ENCODE measurements at places on chromosomes 16 and 17.

- peak; percentile 68 for DNase-seq
Measured at GRCh38 chr17:42193969-42194899, at the start of gene GHDC. TSS of gene GHDC (minus strand) at chr17:42194494. CDS start at chr17:42193581, 913 bp downstream.

DNA sequence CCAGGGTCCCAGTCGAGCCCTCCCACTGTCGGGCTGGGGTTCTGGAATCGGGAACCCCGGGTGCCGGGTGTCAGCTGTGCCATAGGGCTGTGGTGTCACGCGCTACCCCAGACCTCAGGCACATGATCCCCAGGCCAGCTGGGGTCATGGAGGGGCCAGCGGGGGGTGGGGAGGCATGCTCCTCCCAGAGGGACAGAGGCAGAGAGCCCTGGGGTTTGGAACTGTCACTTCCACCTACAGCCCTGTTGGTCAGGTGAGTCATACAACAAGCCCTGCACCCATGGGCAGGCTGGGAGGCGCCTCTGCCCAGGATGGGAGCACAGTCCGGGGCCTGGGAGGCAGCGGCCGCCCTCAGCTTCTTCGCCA, 63.0 kb downstream of the BAIAP2 start:
- DNase-seq = peak; percentile 42

DNA sequence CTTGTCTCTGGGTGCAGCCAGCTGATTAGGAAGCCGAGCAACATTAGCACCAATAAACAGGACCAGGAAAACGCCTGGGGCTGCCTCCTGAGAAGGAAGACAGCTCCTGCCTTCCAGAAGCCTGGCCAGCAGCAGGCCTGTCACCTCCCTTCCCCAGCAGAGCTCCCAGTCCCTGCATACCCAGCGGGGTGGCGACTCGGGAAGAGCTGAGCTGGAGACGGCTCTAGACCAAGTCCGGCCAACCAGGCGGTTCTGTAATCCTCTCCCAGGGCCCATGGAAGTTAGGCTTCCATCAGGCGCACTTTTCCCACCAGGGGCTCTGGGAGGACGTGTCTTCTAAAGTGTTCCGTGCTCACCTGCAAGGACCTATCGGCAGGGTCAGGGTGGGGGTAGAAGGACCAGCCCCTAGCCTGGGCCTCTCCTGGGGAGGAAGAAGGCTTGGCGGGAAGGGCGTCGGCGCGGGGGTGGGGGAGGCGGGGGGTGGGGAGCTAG, 12.0 kb upstream of the CLUH start:
- no peak for DNase-seq

DNA sequence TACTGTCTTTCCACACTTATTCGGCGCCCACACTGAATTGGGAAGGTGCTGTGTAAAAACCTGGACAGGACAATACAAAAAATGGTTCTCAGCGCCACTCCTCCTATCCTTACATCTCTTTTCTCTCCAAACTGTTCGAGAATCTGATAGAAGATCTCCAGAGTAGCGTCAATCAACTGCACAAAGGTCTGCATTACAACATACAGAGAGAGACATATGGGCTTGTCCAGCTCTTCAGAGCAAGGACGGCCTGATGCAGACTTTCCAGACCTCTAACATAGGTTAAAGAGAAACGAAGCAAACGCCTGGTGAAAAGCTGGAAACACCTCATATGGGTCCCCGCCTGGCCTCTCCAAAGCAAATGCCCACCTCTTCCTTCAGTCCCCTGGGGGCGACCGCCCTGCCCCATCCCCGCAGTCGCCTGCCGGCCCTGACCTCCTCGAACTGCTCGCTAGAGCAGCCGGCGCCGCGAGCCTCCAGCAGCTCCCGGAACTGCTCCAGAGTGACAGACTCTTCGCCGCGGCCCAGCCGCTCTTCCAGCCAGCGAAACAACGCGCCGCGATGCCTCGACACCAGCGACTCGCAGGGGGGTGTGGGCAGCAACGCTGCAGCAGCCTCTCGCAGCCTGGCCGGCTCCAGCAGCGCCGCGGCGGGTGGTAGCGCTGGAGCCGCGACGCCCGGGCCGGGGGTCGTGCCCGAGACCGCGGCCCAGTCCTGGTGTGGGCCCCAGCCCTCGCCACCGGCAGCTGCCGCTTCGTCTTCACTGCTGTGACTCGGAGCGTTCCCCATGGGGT, 526 bp downstream of the ZZEF1 start:
- DNase-seq = peak; percentile 29

DNA sequence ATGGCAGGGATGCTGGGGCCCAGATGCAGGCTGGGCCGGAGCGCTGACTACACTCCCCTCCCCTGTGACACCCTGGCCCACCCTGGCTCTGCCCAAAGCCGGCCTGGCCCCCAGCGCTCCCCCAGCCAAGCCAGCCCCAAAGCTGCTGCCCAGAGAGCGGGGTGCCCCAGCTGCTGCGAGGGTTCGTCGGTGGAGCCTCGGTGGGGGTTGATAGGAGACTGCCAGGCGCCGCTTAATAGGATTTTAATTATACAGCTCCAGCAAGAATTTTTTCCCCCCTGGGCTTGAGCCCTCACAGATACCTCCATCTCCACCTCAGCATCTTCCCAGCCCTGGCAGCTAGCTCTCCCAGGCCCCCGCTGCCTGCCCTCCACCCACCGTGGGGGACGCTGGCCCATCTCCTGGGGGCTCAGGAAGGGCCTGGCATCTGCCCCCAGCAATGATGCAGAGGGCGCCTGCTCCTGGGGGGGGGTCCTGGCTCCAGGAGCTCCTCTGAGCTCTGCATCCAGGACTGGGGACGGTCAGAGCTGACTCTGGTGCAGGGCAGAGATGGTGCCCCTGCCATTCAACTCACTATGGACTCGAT, 36.8 kb upstream of the DLX4 start:
- DNase-seq = no peak

DNA sequence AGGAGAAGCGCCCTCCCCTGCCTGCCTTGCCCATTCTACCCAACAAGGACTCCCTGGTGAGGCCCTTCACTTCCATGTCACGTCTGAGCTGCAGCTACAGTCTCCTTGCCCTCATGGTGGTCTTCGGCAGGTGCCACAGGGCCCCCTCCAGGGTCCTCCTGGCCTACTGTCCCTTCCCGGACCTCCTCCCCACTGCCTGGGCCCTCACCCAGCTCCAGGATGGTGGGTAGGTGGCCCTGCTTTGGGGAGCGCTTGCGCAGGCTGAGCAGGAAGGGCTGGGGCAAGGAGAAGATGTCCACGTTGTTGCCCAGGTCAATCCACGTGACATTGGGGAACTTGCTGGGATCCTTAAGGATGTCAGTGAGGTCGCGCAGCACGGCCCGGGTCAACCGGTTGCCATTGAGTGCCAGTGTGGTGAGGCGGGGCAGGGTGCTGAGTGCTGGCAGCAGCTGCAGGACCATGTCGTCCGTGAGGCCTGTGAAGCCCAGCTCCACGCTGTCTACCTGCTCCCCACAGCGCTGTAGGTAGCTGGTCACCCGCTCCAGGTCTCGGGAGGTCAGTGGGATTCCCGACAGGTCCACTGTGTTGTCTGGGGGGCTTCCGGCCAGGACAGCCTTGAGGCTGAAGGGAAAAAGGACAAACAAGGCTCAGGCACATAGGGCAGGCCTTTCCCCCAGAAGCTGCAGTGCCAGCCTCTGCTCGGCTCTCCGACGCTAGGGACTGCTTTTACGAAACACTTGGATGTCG, 28.3 kb downstream of the TRPV2 start:
- DNase-seq = no peak

DNA sequence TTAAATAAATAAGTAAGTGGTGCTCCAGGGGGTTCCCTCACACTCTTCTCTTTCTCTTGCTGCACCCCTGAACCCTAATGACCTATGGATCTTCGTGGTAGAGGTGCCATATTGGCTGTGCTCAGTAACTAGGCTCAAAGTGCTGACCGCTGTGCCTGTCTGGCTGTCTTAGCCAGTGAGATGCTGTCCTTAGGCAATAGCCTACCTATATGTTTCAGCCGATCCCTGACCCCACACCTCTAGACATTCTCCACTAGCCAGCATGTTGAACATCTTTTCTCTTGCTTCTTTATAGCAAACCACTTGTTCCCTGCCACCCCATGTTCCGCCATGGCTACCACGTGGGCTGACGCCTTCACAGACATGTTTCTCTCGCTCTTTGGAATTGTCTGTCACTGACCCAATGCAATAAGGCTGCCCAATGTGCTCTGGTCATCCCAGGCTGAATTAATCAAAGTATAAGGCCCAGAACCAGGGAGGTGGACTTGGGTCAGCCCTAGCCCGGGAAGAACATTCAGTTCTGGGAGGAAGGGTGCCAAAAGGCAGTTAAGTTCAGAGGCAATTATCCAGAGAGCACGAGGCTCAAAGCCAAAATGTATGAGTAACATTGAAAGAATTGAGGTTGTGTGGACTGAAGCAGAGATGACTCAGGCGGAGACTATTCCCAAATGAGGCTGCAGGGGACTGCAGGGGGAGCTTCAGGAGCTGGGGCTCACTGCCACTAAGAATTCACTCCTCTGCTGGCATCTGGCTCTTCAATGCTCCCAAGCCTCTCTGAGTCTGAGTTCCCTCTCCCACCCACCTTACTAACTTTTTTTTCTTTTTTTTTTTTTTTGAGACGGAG, 28.7 kb upstream of the TNRC6A start:
- peak; percentile 99 for DNase-seq

- DNase-seq = no peak
Measured at GRCh38 chr17:62986549-62986948, 20.5 kb downstream of the TANC2 start.

GRCh38 chr16:25143928-25144327, 32.4 kb downstream of the LCMT1 start:
- no peak for DNase-seq

DNA sequence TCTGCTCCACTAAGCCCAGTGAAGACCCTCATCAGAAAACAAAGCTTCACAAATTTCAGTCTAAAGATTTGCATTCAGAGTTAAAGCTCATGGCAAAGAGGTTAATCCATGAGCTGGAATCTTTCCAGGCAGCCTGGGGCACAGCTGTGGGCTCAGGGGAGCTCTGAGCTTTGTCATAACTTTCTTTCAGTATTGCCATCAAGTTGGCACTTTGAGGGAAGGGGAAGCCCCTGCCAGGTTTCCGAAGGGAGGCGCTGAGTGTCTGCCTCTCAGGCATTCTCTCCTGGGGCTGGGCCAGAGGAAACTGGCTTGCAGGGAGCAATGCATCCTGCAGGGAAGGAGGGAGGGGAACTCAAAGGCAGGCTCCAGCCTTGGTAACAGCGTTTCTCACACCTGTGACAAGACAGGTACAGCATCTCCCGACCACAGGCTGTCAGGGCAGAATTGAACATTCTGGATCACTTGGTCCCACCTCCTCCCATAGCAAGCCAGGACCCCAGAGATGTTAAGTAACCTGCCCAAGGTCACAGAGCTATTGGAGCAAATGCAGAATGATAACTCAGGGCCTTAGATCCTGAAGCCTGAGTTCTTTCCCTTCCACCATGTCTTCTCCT, 3.9 kb downstream of the LPO start:
- DNase-seq = no peak

DNA sequence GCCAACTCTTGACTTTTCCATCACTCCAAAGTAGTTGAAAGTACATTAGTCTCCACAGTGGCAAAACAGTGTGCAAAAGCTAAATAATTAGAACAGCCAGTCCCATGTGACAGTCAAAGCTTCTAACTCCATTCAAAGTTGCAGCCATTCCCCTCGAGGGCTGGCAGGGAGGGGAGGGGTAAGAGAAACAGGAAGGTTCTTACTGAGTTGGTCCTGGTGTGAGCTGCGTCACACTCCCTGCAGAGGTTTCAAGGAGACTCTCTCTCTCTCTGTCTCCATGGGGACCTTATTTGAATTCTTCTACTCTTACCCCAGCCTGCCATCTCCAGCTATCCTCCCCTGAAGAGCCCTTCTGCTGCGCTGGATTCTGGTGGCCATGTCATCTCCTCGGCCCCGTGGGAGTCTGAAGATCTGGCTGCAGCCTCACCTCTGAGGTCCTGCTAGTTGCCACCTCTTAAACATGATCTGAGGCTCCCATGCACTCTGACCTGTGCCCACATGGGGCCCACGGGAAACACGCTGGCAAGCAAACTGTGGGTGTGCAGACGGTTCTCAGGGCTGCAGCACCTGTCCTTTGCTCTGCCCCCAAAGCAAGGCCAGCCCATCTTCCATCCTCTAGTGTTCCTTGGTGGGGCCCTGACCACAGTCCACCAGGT, 23.3 kb upstream of the STH start:
- no peak for DNase-seq

DNA sequence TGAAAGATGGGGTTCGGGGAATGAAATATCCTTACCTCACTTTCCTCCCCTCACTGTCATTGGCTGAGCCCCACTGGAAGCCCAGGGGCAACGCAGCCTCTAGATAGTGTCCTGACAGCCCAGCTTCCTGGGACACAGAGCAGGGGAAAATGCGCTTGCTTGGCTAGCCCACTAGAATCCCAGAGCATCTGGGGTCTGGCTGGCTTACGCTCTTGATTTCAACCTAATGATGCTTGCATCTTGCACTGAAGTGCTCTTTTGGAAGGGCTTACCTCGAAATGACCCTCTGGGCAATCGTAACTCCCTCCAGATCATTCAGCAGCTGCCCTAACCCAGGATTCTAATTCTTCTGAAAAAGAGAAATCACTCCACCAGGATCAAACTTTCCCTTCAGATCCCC, 147.6 kb downstream of the SOX9 start:
- no peak for DNase-seq

- DNase-seq = no peak
Measured at GRCh38 chr16:88978608-88979346, 1.8 kb upstream of the CBFA2T3 start.

GRCh38 chr16:49516382-49517036, 142.9 kb downstream of the C16orf78 start:
- DNase-seq = no peak

All from AG10803 (cell line).